ENCODE measurements at places on chromosomes 4 and X.

DNA sequence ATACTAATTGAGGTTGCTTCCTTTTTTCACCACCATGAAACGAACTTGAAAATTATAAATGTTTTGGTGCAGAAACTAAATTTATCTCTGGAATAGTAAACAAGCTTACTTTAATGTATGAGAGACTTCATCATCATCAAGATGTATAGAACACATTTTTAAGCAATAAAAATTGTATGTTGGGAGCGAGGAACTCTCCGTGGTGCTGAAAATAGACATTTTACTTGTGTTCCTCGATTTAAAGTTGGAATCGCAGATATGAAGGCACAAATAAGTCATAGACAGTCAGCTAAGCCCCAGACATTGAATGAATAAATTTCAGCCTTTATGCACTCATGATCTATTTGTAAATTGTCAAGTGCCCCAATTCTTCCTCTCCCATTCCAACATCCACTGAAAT is 310.7 kb downstream of the STK32B start:
- DNase-seq, result no peak

GRCh38 chrX:37638047-37638446 is 47.5 kb upstream of the XK start:
- no peak for DNase-seq

GRCh38 chr4:101014417-101014816 is 332.9 kb downstream of the PPP3CA start:
- DNase-seq, result no peak

DNA sequence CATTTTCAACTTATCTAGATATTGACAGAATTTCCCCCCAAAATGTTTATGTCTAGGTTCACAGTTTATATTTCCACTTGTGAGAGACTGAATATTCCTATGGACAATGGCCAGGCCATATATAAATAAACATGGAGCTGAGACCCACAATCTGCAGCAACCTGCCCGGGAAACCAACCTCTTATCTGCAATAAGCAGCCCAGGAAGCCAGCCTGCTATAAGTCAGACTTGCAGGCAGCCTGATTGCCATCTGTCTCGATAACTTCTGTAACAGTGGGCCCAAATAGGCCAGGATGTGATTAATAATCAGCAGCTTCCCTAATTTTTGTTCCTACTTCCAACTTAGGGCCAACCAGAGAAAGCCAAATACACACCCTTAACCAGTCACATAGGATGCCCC is 5.2 kb upstream of the NAP1L5 start:
- DNase-seq, result no peak

GRCh38 chrX:53718073-53718472 is 31.6 kb upstream of the HUWE1 start:
- DNase-seq, result no peak

DNA sequence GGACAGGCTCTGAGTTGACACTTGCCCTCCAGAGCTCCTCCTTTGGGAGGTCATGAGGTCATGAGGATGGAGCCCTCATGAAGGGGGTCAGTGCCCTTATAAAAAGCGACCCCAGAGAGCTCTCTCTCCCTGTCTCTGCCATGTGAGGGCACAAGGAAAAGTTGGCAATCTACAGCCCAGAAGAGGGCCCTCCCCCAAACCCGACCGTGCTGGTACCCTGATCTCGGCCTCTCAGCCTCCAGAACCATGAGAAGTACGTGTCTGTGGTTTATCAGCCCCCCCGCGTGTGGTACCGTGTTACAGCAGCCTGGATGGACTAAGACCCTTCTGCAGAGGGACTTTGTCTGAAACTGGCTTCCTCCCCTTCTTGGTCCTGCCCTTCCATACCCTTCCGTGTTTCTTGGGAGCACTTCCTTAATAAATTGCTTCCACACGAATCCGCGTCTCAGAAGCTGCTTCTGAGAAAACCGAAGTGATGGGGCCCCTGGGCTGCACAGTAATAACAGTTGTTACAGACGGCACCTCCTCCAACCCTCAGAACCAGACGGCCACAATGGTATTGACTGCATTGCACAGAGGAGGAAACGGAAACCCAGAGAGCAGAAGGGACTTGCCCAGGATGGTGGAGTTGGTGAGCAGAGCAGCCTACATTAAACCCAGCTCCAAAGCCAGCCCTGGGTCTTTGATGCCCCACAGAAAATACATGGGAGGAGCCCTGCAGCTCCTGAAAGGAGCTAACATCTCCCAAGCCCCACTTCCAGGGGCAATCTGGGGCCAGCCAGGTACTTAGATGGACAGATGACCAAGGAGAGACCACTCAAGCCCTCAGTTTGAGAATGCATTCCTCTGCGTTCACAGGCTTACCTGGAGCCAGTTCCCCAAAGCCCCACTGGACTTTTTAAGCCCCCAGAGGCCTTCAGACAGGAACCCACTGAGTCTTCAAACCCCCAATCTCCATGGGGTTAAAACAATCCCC is 242.7 kb downstream of the BCOR start:
- peak; percentile 76 for DNase-seq

GRCh38 chr4:105637408-105638176 is 70.9 kb downstream of the INTS12 start:
- no peak for DNase-seq

GRCh38 chrX:134713618-134714107 is 55.4 kb upstream of the PLAC1 start:
- DNase-seq, result no peak

GRCh38 chrX:102714994-102715393 is 2.7 kb downstream of the GPRASP2 start:
- DNase-seq, result no peak

DNA sequence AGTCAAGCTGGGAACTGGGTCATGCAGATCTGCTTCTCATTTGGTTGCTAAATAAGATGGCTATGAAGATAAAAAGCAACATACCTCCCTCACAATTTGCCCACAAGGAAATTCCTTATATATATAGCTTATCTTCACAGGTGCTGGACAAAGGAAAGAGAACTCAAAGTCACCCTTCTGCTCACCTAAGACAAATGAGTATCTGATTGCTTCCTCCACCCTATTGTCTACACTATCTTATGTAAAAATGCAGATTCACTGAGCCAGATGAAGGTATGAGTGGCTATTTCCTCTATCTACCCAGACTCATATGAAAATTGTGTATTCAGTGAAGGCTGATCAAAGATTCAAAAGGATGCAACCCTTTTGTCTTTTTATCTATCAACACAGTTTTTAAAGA is 50.8 kb downstream of the CHM start:
- DNase-seq, result no peak

DNA sequence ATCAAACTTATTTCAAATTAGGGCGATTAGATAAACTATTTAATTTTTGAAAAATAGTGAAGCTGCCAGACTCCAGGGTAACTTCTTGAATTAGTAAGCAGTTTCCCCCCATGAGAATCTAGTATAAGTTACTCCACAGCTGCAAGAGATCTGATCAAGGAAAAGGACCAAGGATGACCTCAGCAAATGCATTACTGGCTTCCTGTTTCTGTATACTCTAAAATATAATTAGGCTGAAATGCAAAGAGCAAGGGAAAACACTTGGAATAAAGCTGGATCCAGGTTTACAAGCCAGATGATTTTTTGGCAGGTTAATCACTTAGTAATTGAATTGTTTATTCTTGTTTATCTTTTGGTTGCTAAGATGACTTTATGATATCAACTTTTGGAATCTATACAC is 13.4 kb upstream of the P2RY10 start:
- DNase-seq, result no peak

DNA sequence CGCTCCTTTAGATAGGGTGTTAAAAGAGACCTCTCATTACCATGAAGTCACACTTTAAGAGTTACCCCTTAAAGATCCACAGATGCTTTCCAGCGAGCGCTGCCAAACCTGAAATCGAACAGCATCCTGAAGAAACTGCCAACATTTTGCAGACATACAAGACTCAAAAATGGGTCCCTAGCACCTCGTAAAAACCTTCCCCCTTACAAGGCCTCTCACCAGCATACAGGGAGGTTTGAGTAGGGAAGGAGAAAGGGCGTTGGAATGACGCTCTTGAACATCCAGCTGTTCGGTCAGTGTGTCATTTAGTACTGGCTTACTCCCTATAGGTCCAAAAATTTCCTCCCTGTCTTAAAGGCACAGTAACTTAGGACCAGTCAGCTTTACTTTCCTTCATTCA is 45.3 kb upstream of the PGRMC1 start:
- no peak for DNase-seq

DNA sequence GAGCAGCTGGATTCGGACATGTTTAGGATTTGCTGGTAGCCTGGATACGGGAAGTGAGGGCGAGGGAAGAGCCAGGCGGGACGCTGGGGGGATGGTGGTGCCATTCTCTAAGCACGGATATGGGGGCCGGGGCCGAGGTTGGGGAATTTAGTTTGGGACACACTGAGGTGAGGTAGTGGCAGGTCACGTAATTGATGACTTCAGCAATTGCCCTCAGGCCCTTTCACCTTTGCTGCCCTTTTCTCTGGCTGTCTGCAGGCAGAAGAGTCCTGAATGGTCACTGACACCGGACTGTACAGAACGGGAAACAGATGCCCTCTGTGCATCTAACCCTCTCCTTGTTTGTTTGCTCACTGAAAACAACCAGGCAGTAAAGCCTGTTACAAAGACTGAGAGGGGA is 16.9 kb upstream of the HMGB3 start:
- no peak for DNase-seq

DNA sequence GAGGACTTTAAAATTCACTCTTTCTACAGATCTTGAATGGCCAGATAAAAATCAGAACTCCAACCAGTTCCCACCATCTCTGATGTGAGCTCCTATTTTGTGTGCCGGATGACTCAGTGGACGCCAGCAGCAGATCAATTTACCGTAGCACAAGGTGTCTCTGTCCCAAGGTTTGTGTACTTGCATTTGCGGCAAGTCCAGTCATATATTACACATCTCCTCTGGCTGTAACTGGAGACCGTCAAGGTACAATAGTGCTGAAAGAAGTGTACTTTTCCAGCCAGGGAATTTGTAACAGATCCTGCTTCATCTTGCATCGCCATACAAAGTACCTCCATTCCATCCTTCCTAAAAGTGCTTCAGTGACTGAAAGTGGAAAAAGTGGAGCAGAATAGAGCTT is 108.2 kb upstream of the SORBS2 start:
- no peak for DNase-seq

- DNase-seq, result peak; percentile 30
Observed at GRCh38 chr4:110211007-110211769, 12.8 kb upstream of the ELOVL6 start.

DNA sequence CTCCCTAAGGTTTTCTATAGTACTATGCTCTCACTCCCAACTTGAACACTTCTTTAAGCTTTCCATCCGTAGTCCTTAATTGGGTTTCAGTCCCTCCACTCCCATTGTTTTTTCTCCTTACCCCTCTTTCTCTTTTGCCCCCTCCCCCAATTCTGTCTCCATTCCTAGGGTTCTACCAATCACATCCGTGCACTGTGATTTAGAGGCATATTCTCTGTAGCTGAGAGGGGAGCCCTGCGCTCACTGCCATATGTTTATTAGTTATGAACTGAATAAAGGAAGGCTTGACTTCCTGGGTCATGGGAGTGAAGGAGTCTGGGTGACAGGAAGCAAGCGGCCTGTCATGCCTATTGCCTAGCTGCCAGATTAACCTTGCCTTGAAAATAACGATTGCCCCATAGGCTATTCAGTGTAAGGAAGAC is 471 bp downstream of the MCTS1 start:
- DNase-seq, result peak; percentile 8

GRCh38 chr4:14768449-14768848 is 233.8 kb upstream of the CPEB2 start:
- DNase-seq, result no peak

- no peak for DNase-seq
Observed at GRCh38 chr4:73447671-73448070, 11.7 kb downstream of the AFP start.

All from activated CD4-positive, alpha-beta T cell treated with anti-CD3 and anti-CD28 coated beads for 4 hours (primary cell).